ENCODE measurements at places on chromosomes 12 and 14.

DNA sequence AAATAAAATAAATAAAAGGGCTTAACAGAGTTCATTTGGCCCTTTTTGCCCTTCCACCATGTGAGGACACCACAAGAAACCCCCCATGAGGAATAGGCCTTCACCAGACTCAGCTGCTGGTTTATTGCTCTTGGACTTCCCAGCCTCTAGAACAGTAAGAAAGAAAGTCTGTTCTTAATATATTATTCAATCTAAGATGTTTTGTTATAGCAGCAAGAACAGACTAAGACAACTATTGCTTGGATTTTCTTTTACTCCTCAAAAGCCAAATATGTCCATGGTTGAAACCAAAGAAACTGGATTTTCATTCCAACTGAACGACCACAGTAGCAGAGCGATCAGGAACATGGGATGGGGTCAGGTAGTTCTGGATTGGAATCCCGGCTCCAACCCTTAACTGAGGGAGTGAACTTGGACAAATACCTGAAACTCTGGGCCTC lies 157.2 kb upstream of the EEA1 start:
- no peak for DNase-seq

- DNase-seq, result peak; percentile 54
These were observed 1030.4 kb downstream of the TMEM121 start for GRCh38 chr14:106556665-106557289.

GRCh38 chr12:124296916-124297351 lies 2.0 kb downstream of the RFLNA start:
- no peak for DNase-seq

DNA sequence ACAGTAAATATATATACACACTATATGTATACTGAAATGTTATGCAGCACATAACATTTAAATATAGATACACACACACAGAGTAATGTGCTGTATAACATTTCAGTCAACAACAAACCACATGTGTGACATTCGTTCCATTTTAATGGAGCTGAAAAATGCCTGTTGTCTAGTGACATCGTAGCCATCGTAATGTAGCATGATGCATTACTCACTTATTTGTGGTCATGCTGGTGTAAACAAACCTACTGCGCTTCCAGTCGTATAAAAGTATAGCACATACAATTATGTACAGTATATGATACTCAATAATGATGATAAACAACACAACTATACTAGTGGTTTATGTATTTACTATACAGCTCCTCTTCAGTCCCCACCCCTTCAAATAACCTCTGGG lies 119.0 kb upstream of the SLC38A4 start:
- no peak for DNase-seq

- peak; percentile 97 for DNase-seq
These were observed 602 bp downstream of the APEX1 start for GRCh38 chr14:20455355-20456300.

All from OCI-M1 (cell line).